ENCODE measurements at places on chromosomes 12 and 14. TPM values are rescaled to one million over a fixed set of nuclear protein-coding genes. Genes with fewer than 3 reads are reported as not detected.

Gene DYRK2
- total RNA-seq = 66.0 TPM

Gene FIGNL2
- 0.35 TPM for total RNA-seq

Gene ACOT6
- not detected for total RNA-seq

Gene EEA1
- 23.0 TPM for total RNA-seq

Gene SYT10
- total RNA-seq = 0.15 TPM

Gene MMP19
- total RNA-seq = 2.7 TPM

Gene SLC6A13
- not detected for total RNA-seq

Gene KRR1
- 32.8 TPM for total RNA-seq

Gene ARHGAP9
- 5.5 TPM for total RNA-seq

Gene E2F7
- 9.1 TPM for total RNA-seq

Gene VCPKMT
- total RNA-seq = 4.6 TPM

Gene KCNK13
- 0.15 TPM for total RNA-seq

Gene SLC38A4
- 3.2 TPM for total RNA-seq

Gene FAM181A
- total RNA-seq = not detected

Gene PAH
- 0.11 TPM for total RNA-seq

Gene DLGAP5
- 35.9 TPM for total RNA-seq

Gene BCAT1
- total RNA-seq = 4.2 TPM

Gene GYS2
- total RNA-seq = not detected

Gene OTX2
- not detected for total RNA-seq

Gene REM2
- total RNA-seq = 0.24 TPM

Gene KRT77
- total RNA-seq = not detected

Data from colonic mucosa (tissue), 4 donors.